ENCODE measurements at places on chromosomes 16 and 17. TPM values are rescaled to one million over a fixed set of nuclear protein-coding genes. Genes with fewer than 3 reads are reported as not detected.
A peak's percentile ranks its signal among the peaks of the same experiment; 100 is the strongest.

- peak; percentile 92 for DNase-seq
Observed at GRCh38 chr17:29615492-29616299, 7.0 kb downstream of the CORO6 start.

GRCh38 chr17:50151937-50152547 lies 1.6 kb upstream of the PPP1R9B start:
- DNase-seq = peak; percentile 84

- no peak for DNase-seq
Observed at GRCh38 chr16:57689762-57690558, 4.6 kb upstream of the DRC7 start.

GRCh38 chr17:72852277-72852938 lies 240.1 kb downstream of the SLC39A11 start:
- DNase-seq = no peak

DNA sequence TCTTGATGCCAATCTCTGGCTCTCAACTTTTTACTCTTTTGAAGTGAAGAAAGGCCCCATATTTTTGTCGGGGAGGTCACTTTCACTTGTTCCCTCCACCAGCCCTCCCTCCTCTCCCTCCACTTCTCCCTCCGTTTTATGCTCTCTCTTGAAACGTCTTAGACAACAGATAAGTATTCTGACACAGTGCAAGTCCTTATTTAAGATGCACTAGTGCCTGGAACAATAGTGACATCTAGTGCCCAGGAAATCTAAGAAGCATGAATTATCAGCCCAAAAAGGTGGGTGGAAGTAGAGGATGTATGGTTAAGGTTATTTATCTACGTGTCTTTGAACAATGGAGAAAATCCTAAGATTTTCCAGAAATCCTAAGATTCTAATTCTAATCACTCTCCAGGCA lies 17.9 kb downstream of the PSME3IP1 start:
- no peak for DNase-seq

GRCh38 chr16:74698222-74698621 lies 2.4 kb downstream of the MLKL start:
- no peak for DNase-seq

DNA sequence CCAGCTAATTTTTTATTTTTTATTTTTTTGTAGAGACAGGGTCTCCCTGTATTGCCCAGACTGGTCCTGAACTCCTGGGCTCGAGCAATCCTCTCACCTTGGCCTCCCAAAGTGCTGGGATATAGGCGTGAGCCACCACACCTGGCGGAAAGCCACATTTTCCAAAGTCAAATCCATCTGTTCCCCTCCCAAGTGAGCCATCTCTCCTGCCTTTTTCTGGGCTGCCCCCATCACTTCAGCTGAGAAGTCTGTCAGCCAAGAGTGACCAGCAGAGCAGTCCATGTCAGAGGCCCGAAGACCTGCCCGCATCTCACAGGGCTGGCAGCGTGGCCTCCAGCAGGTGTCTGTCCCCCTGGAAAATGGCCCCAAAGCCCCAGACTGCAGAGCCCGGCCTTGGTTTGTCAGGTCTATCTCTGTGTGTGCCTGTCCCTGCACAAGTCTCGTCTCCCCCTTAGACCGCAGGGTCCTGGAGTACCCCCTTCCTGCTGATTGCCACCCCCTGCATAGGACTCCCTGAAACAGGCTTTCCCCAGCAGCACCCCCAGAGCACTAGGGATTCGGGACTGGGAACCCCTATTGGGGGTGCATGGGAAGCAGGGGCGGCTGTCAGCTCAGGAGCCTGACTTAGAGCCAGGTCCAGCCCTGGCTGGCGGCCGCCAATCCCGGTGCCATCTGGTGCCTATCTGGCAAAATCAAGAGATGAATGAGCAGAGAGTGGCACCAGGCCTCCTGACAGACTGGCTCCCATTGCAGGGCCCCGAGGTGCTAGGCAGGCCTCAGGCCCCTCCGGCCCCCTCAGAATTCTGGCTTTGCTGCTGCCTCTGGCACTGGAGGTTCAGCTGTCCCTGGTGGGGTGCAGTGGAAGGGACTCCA lies 7.8 kb downstream of the TTYH2 start:
- no peak for DNase-seq

DNA sequence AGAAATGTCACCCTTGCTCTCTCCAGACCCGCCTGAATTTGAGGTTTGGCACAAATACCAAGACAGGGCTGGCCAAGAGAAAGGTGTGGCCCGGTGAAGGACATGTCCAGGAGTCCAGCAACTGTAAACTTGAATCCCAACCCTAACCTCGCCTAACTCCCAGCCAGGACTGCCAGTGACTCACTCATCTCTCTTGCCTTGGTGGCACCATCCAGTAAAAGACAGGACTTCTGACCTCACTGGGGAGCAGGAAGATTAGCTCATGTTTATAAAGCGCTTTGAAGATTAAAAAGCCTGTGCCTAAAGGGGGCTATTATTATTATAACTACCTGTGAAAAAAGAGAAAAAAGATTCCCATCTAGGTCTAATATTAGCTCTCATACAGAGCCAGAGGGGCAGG lies 335.3 kb downstream of the SOX9 start:
- DNase-seq = no peak

- no peak for DNase-seq
Observed at GRCh38 chr16:20789130-20789529, 17.1 kb downstream of the ERI2 start.

GRCh38 chr17:41433586-41433985 lies 7.2 kb downstream of the KRT38 start:
- DNase-seq = no peak

DNA sequence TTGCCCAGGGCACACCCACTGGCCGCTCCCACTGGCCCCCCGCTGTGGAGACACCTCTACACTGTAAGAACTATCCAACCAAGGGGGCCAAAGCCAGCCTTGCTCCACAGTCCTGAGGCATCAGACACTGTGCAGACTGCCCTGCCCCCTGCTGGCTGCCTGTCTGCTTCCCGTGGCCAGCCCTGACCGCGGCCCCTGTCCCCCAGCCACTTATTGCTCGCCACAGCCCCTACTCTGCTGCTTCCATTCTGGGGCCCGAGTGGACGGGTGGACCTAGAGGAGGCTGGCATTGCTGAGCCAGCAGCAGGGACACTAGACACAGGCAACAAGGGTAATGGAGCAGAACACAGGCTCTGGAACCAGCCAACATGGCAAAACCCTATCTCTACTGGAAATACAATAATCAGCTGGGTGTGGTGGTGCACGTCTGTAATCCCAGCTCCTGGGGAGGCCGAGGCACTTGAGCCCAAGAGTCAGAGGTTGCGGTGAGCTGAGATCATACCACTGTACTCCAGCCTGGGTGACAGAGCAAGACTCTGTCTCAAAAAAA lies 19.7 kb upstream of the LRRC37A3 start:
- DNase-seq = peak; percentile 73

GRCh38 chr16:86087896-86088230 lies 188.9 kb downstream of the IRF8 start:
- no peak for DNase-seq

Gene TSPOAP1
- 18.8 TPM for total RNA-seq

Gene HBA1
- total RNA-seq = 48.9 TPM

Gene SMIM36
- total RNA-seq = not detected

Gene CTRB2
- not detected for total RNA-seq

Gene CCDC200
- not detected for total RNA-seq

Gene PABPN1L
- total RNA-seq = not detected

Gene KRT40
- total RNA-seq = not detected

Gene CA5A
- not detected for total RNA-seq

All from left ventricle myocardium superior (tissue), 1 donor.